ENCODE measurements at places on chromosomes 12 and 14. TPM values are rescaled to one million over a fixed set of nuclear protein-coding genes. Genes with fewer than 3 reads are reported as not detected.

DNA sequence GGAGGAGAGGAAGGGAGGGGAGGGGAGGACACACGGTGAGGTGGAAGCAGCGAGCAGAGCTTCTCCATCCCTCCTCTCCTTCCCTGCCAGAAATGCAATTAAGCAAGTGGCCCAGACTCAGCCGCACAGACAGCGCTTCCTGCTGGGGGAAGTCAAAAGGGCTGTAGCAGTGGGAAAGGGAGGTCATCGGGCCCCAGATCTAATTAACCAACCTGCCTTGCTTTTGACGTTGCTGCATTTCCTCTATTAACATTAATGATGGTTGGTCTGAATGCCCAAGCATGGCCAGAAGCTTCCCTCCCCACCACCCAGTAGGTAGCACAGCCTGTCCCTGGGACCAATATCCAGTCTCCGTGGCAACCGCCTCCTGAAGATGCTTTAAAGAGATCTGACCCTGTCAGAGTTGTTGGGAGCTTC is 4.6 kb upstream of the NGB start:
- DNase-seq = no peak
- H3K27me3 ChIP-seq = peaks cover 21% of the 10 kb centered on the region

GRCh38 chr14:49732896-49733295 is 35.1 kb upstream of the KLHDC2 start:
- no peak for DNase-seq
- no peaks in the 10 kb centered on the region for H3K27me3 ChIP-seq
- H3K4me3 ChIP-seq = no peak overlapping the region
- no peak overlapping the region for H3K27ac ChIP-seq
- no peaks in the 10 kb centered on the region for H3K4me1 ChIP-seq
- H3K36me3 ChIP-seq = no peaks in the 10 kb centered on the region

DNA sequence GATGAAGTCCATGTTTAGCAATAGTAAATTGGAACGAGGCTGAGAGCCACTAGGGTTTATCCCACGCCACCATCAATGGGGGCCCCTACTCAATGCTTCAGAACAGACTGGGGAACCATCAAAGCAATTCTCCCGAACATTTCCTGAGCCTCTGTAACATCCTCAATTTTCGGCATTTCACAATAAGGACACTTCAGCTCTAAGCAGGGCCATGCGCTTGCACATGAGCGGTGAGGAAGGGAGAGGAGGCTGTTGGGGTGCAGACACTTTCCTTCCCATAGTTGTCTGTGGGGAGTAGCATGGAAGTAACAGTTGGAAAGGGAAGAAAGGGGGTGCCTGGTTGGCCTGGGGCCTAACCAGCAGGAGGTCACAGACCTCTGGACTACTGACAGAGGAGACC is 129.9 kb upstream of the PRMT8 start:
- no peaks in the 10 kb centered on the region for H3K4me1 ChIP-seq
- no peak overlapping the region for H3K4me3 ChIP-seq
- H3K36me3 ChIP-seq = no peaks in the 10 kb centered on the region
- H3K27ac ChIP-seq = no peak overlapping the region
- H3K27me3 ChIP-seq = no peaks in the 10 kb centered on the region

GRCh38 chr14:37447883-37448391 is 147.1 kb downstream of the FOXA1 start:
- H3K27me3 ChIP-seq = no peaks in the 10 kb centered on the region
- no peak overlapping the region for H3K4me3 ChIP-seq
- DNase-seq = no peak
- no peaks in the 10 kb centered on the region for H3K4me1 ChIP-seq
- no peaks in the 10 kb centered on the region for H3K36me3 ChIP-seq

DNA sequence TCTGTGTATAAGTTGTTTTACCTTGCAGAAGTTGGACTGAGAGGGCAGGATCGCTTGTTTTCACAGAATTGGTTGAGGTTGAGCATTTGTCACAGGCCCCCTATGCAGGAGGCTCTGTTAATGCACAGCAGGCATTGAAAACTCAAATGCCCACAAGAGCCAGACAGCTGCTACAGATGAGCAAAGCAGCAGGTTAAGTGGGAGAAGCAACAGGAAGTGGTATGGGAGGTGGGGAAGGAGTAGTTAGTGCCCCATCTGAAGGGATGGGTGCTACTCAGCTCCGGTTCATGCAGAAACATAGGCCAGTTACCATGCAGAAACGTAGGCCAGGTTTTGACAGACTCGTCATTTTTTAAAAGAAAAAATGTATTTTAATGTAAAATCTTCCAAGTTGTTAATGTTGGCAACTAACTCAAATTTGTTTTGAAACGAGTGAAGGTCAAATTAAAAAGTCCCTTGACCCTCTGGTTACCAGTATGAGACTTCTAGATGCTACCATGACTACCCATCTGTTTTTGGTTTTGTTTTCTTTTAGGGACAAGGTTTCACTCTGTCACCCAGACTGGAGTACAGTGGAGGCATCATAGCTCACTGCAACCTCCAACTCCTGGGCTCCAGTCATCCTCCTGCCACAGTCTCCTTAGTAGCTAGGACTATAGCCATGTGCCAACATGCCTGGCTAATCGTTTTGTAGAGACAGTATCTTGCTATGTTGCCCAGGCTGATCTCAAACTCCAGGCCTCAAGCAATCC is 84.7 kb upstream of the FRMD6 start:
- H3K27ac ChIP-seq = peak overlapping the region; percentile 5
- H3K27me3 ChIP-seq = no peaks in the 10 kb centered on the region
- DNase-seq = no peak

GRCh38 chr12:12486661-12487240 is 75.9 kb downstream of the DUSP16 start:
- no peak overlapping the region for H3K27ac ChIP-seq
- H3K4me3 ChIP-seq = no peak overlapping the region
- DNase-seq = no peak
- no peaks in the 10 kb centered on the region for H3K27me3 ChIP-seq
- H3K36me3 ChIP-seq = no peaks in the 10 kb centered on the region

GRCh38 chr14:103879570-103880347 is 32.4 kb upstream of the PPP1R13B start:
- peak; percentile 66 for DNase-seq
- no peaks in the 10 kb centered on the region for H3K36me3 ChIP-seq
- peak overlapping the region; percentile 90 for H3K27ac ChIP-seq
- H3K4me1 ChIP-seq = peaks cover 10% of the 10 kb centered on the region
- H3K27me3 ChIP-seq = no peaks in the 10 kb centered on the region

GRCh38 chr12:123150275-123150743 is 581 bp downstream of the PITPNM2 start:
- H3K27me3 ChIP-seq = no peaks in the 10 kb centered on the region
- H3K36me3 ChIP-seq = no peaks in the 10 kb centered on the region
- H3K4me1 ChIP-seq = no peaks in the 10 kb centered on the region
- no peak for DNase-seq

- no peak overlapping the region for H3K4me3 ChIP-seq
- no peaks in the 10 kb centered on the region for H3K36me3 ChIP-seq
- DNase-seq = no peak
These were observed 3.8 kb downstream of the PSMB5 start for GRCh38 chr14:23030936-23031335.

DNA sequence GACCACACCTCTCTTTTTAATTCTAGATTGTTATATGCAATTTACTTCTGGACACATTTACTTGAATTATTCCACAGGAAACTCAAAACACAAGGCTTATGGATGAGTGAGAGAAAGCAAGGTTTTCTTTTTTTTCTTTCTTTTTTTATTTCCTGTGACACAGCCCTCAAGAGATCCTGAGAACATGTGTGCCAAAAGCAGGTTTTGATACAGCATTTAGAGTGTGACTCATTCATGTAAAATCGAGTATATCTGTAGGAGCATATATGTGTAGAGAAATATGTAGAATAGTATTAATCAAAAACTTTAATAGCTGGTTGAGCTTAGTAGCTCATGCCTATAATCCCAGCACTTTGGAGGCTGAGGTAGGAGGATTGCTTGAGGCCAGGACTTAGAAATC is 4.4 kb upstream of the MAX start:
- H3K27me3 ChIP-seq = no peaks in the 10 kb centered on the region
- no peak overlapping the region for H3K4me3 ChIP-seq
- no peaks in the 10 kb centered on the region for H3K36me3 ChIP-seq
- DNase-seq = no peak

DNA sequence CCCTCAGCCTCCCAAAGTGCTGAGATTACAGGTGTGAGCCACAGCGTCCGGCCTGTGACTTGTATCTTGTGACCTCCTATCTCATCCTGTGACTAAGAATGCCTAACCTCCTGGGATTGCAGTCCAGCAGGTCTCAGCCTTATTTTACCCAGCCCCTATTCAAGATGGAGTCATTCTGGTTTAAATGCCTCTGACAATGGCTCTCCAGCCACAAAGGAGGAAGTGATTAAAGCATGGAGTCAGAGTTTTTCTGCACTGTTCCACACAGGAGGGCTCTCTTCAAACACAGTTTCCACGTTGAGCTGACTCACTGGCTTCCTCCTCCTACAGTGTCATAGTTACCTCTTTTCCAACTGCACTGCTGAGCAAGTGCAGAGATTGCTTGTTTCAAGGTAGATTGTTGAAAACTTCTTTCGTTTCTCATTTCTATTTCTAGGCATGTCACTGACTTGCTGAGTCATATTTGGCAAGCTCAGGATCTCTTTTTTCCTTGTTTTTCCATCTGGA is 383.8 kb downstream of the PCNX1 start:
- H3K27ac ChIP-seq = peak overlapping the region; percentile 3
- H3K4me1 ChIP-seq = no peaks in the 10 kb centered on the region
- no peak for DNase-seq
- H3K36me3 ChIP-seq = no peaks in the 10 kb centered on the region
- H3K27me3 ChIP-seq = no peaks in the 10 kb centered on the region

- H3K36me3 ChIP-seq = no peaks in the 10 kb centered on the region
- no peak overlapping the region for H3K4me3 ChIP-seq
These were observed 34.4 kb downstream of the BMAL2 start for GRCh38 chr12:27367078-27367477.

DNA sequence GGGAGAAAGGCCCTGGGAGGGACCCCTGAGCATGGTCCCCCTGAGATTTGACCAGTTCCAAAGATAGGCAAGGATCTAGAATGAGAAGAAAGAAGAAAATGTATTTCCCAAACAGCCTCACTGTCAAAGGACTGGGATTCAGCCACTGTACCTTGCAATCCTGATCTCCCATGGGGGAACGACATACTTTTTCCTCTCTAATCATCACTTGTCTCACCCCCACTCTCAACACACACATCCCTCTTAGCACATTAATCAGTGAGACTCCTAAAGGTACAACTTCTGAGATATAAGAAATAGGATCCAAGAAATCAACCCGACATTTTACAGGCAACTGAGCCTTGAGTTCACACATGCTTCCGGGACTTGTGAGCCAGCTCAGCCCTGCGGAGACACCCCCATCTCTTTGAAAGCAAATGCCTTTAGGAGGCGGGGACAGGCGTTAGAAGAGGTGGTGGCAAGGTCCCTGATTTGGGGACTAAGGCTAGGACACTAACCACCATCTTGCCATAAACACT is 1.4 kb downstream of the MAP3K9 start:
- H3K4me1 ChIP-seq = no peaks in the 10 kb centered on the region
- peak overlapping the region; percentile 79 for H3K4me3 ChIP-seq
- peak overlapping the region; percentile 92 for H3K27ac ChIP-seq
- no peaks in the 10 kb centered on the region for H3K36me3 ChIP-seq
- H3K27me3 ChIP-seq = no peaks in the 10 kb centered on the region

GRCh38 chr12:11812586-11813437 is 163.3 kb downstream of the ETV6 start:
- peak overlapping the region; percentile 17 for H3K4me3 ChIP-seq
- H3K27me3 ChIP-seq = no peaks in the 10 kb centered on the region
- no peak for DNase-seq

DNA sequence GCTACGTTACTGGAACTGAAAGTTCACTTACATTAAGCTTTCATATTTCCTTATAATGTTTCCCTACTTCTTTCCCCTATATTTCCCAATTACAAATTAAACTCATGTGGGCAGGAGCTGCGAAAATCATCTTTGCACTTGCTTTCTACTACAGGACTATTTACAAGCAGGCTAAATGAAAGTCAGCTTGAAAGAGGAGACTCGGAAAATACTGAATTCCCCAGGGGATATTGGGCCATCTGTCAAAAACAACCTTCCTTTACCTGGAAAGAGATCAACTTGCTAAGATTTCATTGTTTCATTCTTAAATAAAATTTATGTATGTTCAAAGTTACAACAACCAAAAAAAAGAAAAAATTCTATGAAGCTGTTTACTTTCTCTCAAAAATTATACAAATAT is 92.8 kb upstream of the BBS10 start:
- no peak for DNase-seq
- no peaks in the 10 kb centered on the region for H3K27me3 ChIP-seq
- no peaks in the 10 kb centered on the region for H3K36me3 ChIP-seq
- no peaks in the 10 kb centered on the region for H3K4me1 ChIP-seq
- H3K4me3 ChIP-seq = no peak overlapping the region

DNA sequence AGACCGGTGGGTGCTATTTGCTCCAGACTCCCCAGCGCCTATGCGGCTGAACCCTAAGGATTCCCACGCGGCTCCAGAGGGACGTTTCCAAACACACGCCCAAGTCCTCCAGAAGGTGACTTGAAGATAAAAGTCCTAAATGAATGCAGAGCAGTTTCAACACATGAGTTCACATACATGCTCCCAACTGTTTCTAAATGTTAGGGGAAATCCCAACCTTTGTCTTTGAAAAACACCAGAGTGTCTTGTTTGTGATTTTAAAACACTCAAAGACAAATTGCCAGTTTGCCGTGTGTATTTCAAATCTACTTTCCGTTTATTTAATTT is 252.9 kb upstream of the SFSWAP start:
- no peaks in the 10 kb centered on the region for H3K36me3 ChIP-seq
- no peak overlapping the region for H3K4me3 ChIP-seq
- no peaks in the 10 kb centered on the region for H3K27me3 ChIP-seq
- no peak for DNase-seq
- H3K4me1 ChIP-seq = no peaks in the 10 kb centered on the region

- H3K4me1 ChIP-seq = peaks cover 7% of the 10 kb centered on the region
- H3K4me3 ChIP-seq = no peak overlapping the region
- H3K27ac ChIP-seq = peak overlapping the region; percentile 90
- H3K36me3 ChIP-seq = no peaks in the 10 kb centered on the region
These were observed 23.3 kb upstream of the NEK9 start for GRCh38 chr14:75150150-75150549.

The KRT82 gene
- total RNA-seq = not detected

The RPS6KA5 gene
- total RNA-seq = 4.8 TPM

The TAS2R42 gene
- total RNA-seq = not detected

The P2RX7 gene
- total RNA-seq = 3.8 TPM

The BCAT1 gene
- 8.8 TPM for total RNA-seq

The DNAI7 gene
- 2.0 TPM for total RNA-seq

The RNF212B gene
- total RNA-seq = not detected

The KITLG gene
- 31.8 TPM for total RNA-seq

Data from breast epithelium (tissue), 4 donors.